ENCODE measurements at places on chromosomes 16 and 17.

GRCh38 chr17:20153231-20153630, 144.1 kb downstream of the SPECC1 start:
- DNase-seq: no peak

DNA sequence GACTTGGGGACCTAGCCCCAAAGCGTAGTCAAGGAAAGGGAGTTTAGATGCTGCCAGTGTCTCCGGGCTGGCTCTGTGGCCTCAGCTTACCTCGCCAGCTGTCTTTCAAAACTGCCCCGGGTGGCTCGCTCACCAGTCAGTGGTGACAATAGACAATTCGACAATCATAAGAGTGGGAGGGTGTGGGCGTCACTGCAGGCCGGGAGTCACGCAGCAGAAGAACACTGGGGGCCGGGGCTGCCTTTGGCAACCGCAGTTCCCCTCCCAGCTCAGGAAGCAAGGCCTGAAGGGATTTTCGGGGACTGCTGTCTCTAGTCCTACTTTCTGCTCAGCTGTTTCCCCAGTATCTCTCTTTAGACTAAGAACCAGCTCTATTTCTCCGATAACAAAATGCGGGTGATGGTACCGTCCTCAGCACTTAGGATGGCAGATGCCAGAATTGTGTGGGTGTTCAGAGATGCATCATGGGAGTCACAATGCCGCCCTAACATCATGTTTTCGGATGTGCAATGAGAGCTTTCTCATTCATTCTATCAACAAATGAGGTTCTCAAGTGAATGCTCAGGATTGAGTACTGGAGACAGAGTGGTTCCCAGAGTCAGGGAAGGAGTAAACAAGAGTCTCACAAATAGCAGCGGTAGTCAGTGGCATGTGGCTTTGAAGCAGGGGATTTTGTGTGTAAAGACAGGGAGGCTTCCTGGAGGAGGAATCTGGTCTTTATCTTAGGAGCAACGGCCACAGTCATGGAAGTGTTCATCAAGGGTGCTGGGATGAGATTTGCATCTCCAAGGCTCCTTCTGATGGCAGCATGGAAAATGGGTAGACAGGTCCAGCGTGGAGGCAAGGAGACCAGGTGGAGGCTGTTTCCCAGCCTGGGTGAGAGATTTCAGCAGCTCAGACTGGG, 93.1 kb downstream of the ZDHHC7 start:
- DNase-seq: no peak

DNA sequence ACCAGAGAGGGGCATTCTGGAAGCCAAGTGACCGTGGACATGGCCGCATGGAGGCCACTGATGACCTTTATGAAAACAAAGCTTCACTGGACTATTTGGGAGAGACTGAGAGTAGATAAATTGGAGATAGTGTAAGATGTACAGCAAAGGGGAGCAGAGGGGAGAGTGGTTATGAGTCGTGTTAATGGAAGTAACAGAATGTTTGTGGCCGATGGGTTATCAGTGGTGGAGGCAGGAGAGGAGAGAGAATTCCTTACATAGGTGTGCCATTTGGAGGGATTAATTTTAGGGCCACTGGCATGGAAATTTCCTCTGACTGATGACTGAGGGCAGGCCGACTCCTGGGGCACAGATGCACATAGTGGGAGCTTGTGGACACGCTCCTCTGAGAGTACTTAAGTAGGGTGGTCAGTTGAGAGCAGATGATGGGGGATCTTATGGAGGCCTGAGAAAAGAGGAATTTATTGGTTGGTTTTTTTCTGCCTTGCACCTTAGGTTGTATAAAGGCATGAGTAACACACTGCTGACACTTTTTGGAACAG, 19.2 kb downstream of the PRPSAP2 start:
- no peak for DNase-seq

DNA sequence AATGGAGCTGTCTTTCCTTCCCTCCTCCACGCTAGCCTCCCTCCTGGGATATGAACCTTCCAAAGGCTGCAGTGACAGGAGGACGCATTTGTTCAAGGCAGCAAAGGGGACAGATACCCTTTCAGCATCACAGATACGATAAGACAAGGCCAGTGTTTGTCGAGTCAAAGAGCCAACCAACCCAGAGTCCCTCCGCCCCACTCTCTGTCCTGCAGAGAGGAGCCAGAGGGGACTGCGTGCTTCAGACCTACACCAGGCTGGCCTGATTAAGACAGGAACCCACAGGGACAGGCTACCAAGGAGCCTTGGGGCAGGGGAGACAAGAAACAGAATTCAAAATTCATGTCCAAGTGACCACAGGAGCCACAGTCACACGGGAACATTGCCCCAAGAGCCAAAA, 72.6 kb upstream of the CDH5 start:
- no peak for DNase-seq

DNA sequence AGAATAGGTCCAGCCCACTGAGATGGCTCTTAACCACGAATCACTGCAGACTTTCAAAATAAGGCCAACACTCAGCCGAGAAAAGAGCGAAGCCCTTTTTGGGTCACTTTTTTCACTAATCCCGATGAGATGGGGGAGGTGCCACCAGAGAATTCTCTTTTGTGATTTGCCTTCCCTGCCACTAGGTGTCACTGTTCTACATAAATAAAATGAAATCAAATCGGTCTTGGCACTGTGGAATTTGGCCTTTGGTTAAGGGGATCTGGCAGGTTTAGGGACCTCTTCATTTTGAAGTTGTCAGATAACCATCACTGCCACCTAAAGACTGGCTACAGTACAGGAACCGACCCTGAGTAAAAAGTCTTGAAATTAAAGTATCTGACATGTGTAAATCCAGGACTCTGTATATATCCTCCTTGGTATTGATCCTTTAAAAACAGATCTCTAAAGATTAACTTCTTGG, 147.0 kb downstream of the HS3ST4 start:
- peak; percentile 7 for DNase-seq

GRCh38 chr17:11925262-11926021, 71.8 kb downstream of the ZNF18 start:
- DNase-seq: no peak

DNA sequence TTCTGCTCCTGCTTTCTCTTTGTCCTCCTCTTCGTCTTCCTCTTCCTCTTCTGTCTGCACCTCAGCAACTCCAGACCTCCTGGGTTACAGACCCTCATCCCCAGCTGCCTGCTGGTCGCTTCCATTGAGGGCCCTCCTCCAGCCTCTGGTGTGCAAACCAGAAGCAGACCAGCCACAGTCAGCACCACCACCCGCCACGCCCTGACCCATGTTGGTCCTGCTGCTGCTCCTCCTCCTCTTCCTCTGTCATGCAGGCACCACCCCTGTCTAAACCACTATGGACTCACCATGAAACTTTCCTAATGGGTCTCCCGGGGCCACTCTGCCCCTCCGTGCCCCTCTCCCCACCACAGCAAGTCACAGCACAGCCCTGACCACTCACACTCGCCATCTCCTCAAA, 11.4 kb upstream of the OGFOD3 start:
- no peak for DNase-seq

GRCh38 chr16:69267633-69268032, 43.5 kb upstream of the VPS4A start:
- DNase-seq: no peak

- peak; percentile 8 for DNase-seq
Observed at GRCh38 chr17:39979893-39980350, 685 bp upstream of the PSMD3 start.

GRCh38 chr17:38922538-38923297, 2.7 kb upstream of the LASP1NB start:
- DNase-seq: no peak

- DNase-seq: no peak
Observed at GRCh38 chr17:40727447-40728231, 24.1 kb upstream of the KRT24 start.

DNA sequence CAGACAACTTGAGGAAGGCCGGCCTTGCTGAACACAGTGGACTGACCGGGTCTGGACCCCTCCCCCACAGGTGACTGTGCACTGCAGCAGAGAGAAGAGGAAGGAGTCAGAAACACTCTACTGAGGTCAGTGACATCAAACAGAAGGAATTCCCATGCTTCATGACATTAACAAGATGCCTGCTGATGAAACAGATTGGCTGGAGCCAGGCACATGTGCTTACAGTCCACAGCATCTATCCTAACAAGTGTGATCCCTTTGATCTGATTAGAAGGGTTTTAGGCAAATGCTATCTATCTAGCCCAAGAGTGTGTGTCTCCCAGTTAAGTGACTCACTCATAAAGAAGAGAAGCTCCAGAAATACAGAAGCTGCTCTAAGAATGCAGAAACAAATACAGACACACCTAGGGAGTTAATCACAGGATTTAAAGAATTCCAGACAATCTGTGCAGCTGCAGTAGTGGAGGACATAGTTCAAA, 90.2 kb downstream of the SYCE1L start:
- no peak for DNase-seq

DNA sequence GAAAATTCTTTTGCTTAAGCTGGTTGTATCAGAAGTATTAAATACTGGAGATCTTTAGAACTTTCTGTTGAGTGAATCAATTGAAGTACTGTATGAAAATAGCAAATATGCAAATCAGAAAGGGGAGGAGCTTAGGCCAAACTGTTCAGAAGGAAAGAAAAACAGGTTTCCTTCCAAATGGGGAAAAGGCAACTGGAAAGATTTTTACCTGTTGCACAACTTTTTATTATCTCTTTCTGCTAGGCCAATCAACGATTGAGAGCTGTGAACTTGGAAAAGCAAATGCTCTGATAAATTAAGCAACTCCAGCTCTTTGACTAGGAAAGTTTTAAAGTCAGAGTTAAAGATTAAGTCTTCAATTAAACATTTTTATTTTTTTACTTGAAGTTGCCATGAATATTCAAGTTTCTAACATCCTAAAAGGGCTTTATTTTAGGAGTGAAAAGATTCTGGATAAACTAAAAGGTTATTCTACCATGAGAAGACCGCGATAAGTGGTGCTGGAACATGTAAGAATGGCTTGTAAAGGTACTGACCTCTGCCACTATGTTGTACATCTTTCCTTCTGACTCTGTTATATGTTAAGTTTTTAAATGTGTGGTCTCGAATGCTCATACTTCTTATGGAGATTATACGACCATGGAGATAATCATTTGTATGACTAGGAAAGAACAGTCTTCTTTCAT, 16.5 kb downstream of the DCUN1D3 start:
- DNase-seq: no peak

- DNase-seq: peak; percentile 72
Observed at GRCh38 chr16:79278506-79278905, 322.0 kb downstream of the MAF start.

- no peak for DNase-seq
Observed at GRCh38 chr17:77324227-77324626, 183.5 kb downstream of the SEC14L1 start.

DNA sequence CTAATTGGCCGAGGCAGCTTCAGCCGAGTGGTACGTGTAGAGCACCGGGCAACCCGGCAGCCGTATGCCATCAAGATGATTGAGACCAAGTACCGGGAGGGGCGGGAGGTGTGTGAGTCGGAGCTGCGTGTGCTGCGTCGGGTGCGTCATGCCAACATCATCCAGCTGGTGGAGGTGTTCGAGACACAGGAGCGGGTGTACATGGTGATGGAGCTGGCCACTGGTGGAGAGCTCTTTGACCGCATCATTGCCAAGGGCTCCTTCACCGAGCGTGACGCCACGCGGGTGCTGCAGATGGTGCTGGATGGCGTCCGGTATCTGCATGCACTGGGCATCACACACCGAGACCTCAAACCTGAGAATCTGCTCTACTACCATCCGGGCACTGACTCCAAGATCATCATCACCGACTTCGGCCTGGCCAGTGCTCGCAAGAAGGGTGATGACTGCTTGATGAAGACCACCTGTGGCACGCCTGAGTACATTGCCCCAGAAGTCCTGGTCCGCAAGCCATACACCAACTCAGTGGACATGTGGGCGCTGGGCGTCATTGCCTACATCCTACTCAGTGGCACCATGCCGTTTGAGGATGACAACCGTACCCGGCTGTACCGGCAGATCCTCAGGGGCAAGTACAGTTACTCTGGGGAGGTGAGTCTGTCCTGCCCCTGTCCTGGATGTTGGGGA, 16.1 kb downstream of the PSKH1 start:
- no peak for DNase-seq

GRCh38 chr16:81808933-81809480, 29.9 kb downstream of the PLCG2 start:
- DNase-seq: no peak

DNA sequence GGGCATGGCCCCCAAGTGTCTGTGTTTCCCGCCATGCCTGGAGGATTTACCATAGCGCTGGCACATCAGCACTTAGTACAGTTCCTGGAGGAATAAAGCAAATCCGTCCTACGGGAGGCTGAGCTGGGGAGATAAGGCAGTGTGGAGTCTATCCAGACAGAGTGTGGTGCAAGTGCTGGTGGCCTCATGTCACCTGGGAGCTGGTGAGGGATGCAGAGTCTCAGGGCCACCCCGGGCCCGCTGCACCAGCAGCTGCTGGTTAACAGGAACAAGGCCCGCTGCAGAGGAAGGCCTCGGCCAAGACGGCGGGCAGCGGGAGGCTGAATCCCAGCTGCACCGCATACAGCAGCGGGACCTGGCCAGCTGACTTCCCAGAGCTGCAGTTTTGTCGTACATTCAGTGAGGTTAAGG, 57.3 kb upstream of the CDC42EP4 start:
- DNase-seq: no peak

- DNase-seq: no peak
Observed at GRCh38 chr16:65988024-65988595, 378.4 kb upstream of the CDH5 start.

- DNase-seq: no peak
Observed at GRCh38 chr17:39823407-39824054, 40.6 kb downstream of the IKZF3 start.

DNA sequence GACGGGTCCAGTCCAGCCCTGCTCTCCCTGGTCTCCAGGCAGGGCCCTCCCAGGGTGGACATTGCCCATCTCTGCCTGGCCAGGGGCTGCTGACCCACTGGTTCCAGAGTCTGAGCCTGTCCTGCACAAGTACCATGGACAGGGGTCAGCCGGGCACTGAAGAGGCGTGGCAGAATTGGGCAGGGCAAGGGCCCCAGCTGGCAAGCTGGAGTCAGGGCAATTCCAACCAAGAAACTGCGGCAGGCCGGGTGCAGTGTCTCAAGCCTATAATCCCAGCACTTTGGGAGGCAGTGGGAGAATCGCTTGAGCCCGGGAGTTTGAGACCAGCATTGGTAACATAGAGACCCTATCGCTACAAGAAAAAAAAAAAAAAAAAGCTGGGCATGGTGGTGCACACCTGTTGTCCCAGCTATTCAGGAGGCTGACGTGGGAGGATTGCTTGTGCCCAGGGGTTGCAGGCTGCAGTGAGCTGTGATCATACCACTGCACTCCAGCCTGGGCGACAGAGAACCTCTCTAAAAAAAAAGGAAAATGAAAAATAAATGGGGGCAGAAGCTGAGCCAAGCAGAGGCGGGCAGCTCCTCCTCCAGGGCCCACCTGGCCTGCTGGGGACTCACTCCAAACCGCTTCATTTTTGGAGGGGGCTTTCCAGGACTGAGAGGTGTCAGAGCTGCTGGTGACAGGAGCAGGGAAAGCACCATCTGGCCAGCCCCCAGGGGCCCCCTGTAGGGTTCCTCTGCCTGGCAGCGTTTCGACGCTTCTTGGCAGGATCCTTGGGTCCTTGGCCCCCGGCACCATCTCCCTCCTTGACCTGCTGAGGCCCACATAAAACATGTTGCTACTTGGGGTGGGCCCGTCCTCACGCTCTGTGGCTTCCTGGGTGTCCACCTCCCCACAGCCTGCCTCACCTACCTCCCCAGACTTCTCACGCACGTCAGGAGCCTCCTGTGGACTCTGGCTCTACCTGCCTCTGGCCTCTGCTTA, 2.9 kb upstream of the MAFG start:
- DNase-seq: no peak
